ENCODE measurements at places on chromosomes 4 and X. TPM values are rescaled to one million over a fixed set of nuclear protein-coding genes. Genes with fewer than 3 reads are reported as not detected.

- DNase-seq, result peak; percentile 29
Observed at GRCh38 chrX:20144491-20144890, 2.9 kb upstream of the EIF1AX start.

Gene TEX13C
- total RNA-seq, result not detected

DNA sequence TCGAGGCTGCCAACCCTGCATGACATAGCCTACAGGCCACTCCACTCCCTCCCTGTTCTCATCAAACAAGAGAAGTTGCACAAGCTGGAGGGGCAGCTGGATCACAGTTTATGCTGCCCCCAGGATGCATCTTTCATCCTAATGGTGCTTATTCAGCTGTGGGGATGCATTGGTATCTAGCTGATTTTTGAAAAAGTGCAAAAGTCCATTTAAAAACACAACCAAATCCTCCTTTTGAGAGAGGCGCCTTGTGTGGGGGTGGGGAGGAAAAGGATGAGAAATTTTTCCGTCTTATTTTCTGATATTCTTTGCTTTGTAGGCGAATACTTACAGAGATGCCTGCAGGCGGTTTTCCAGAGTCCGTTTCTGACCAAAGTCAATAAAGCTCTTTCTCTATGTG is 276.4 kb upstream of the BOD1L1 start:
- no peak for DNase-seq

Gene GATA1
- total RNA-seq, result not detected

DNA sequence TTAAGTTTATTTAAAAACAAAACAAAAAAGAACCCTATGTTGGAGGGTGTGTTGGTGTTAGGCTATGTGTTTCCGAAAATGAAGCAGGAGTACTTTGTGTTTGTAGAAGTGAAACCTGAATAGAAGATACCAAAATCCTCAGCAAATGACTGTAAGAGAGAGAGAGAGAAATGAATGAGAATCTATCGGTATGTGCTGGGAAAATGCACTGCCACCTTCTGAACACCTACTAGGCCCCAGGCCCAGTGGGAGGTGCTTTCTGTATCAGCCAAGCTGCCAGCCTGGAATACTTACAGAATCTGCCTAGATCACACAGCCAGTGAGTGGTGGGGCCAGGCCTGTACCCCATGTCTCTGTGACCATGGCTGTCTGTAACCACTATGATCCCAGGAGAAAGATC is 14.9 kb upstream of the PIM2 start:
- DNase-seq, result peak; percentile 74

- DNase-seq, result no peak
Observed at GRCh38 chr4:176363072-176363471, 43.3 kb downstream of the SPCS3 start.

DNA sequence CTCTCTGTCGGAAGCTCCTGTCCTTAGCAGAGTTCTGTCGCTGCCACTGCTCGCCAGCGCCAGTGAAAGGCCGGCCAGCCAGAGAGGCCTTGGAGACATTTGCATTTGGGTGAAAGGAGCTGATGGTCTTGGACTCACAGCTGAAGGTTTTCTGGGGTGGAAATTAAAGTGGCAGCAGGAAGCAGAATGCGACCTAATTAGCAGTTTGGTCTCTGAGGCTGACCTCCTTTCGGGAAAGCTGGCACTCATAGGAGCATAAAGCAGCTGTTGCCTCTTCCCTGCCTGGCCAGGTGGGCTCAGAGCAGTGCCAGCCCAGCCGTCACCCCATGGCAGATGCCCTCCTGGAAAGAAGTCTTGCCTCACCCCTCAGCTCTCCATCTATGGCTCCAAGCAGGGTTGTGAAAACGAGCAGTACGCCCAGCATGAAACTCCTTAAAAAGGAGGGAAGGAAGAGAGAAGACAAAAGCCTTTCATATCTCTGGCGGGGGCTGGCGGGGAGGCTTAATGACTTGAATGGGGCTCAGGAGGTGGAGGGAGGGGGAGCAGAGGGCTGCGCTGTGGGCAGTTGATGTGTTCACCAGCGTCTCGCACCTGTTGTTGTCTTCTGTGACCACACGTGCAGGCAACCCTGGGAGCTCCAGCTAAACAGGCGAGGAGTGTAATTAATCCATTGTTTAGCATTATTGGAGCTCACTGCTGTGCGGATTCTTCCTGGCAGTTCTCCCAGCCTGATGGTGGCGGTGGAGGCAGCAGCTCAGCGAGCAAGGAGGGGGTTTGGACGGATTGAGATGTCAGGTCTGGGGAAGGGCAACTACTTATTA is 264.0 kb downstream of the MID1IP1 start:
- no peak for DNase-seq

DNA sequence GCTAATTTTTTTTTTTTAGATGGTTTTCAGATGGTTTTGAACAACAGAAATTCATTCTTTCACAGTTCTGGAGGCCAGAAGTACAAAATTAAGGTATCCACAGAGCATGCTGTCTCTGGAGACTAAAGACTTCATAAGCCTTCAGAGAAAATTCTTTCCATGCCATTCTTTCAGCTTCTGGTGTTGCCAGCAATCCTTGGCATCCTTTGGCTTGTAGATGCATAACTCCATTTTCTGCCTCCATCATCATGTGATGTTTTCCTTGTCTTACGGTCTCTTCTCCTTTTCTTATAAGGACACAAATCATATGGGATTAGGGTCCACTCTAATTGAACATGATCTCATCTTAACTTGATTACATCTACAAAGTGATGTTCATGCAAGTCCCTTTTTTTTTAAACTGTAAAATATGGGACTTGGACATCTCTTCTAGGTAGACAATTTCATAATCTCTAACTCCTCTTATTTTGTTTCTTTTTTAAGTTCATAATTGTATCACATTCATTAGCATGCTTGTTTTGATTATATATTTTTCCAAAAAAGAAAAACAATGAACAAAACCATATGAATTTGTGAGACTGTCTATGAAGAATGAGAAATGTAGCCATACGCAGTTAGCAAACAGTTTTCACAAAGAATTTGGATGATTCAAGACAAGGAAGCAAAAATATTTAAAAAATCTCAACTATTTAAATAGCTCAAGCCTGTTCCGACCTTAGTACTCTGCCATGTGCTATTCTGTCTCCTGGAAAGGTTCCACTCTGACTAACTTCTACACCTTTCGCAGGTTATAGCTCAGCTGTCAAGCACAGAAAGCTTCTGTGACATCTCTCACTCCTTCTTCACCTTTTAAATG is 53.1 kb upstream of the GIMD1 start:
- no peak for DNase-seq

Gene PRR32
- total RNA-seq, result not detected

Gene APLN
- 0.36 TPM for total RNA-seq

DNA sequence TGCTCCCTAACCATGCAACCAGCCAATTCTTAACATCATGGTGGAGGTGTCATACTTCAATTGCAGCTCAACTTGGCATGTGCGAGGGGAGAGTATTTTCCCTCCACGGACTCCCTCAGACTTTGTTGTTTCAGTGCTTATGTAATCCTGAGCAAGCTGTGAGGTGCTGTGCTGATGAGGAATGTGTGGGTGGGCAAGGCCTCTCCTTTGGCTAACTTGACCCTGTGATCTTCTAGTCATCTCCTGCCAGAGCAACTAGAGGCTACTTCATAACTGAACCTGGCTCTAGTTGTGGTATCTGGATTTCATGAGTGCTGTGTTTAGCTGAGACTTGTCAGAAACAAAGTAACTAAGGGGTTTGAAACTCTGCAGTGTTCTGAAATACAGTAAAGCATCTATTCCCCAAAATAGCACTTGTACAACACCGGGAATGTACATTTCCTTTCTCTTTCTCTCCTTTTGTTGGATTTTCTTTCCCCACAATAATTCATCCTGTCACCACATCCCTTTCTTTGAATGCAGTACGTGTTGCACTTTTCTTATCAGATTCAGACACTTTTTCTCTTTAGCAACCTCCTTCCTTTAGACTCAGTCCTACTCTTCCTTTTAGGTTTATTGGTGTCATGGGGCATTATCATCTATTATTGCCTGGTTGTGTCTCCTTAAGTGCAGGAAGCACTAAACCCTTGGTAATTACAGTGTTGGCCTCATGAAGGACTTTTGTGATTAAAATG is 415.2 kb upstream of the NR3C2 start:
- no peak for DNase-seq

DNA sequence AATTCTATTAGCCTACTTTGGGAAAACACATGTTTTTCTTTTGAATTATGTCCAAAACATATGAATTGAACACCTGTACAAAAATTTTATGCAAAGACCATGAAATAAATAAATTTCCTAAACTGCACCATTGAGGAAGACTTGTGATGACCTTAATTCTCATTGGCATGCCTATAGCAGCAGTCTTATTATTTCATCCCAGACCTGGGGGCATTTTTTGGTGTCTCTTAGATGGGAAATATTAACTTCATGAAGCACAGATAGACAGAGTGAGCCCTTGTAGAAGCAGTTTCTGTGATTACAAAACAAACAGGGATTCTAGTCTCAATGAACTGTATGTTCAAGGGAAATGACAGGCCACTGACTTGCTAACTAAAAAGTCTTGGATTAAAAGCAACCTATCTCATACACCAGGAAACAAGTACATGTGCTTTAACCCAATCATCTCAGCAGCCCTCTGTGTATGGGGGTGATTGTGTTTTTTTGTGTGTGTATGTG is 32.0 kb upstream of the HPGD start:
- no peak for DNase-seq

Gene FAM53A
- total RNA-seq, result 2.6 TPM

GRCh38 chr4:53818104-53818503 is 226.8 kb upstream of the LNX1 start:
- DNase-seq, result no peak

Measured in activated naive CD4-positive, alpha-beta T cell treated with anti-CD3 and anti-CD28 coated beads for 36 hours (primary cell).